CD4-positive, alpha-beta T cell treated with Interferon alpha-2 for 1 hour (primary cell): ENCODE measurements at places on chromosomes 7 and 10.

DNA sequence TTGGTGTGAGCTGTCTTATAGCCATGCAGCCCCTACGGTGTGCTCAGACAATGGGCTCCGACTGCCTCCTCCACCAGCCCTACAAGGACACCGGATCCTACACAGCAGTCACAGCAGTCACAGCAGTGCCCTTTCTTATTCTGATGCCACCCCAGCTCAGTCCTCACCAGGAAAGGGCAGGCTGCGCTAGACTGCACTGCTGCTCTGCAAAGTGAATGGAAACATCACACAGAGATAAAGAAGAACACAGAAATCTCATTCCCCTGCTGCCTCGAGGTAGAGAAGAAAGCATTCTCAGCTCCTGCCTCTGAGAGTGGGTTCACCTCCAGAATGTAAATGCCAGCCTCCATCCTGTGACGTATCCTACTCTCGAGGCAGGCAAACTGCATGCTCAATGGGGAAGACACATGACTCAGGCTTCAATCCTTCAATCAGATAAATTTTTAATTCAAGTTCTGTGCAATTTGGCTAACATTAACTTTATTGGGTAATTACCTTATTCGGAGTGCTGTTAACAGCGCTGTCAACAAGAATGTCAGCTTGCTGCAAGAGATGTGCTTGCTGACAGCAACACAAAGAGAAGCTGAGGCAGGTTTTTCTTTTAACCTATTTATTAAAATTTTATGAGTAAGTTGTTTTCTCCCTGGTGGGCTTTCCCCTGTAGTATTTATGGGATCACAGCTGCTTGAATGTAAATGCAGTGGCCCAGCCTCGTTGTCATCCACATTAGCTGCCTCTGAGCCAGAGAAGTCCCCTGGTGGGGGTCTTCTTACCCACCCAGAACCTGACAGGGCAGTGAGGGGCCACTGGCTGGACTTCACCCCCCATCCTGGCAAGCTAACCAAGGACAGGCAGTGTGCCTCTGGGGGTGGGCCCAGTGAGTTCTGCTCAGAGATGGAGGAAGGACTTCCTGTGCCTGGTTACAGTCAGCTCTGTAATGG lies 241.3 kb upstream of the KMT2E start:
- no peak for DNase-seq

GRCh38 chr7:156962145-156962544 lies 12.6 kb downstream of the NOM1 start:
- DNase-seq: no peak

GRCh38 chr7:35596061-35596460 lies 98.9 kb downstream of the HERPUD2 start:
- DNase-seq: no peak

GRCh38 chr7:117937753-117938483 lies 64.7 kb upstream of the CTTNBP2 start:
- DNase-seq: no peak

GRCh38 chr7:36114355-36114754 lies 38.7 kb upstream of the EEPD1 start:
- no peak for DNase-seq

DNA sequence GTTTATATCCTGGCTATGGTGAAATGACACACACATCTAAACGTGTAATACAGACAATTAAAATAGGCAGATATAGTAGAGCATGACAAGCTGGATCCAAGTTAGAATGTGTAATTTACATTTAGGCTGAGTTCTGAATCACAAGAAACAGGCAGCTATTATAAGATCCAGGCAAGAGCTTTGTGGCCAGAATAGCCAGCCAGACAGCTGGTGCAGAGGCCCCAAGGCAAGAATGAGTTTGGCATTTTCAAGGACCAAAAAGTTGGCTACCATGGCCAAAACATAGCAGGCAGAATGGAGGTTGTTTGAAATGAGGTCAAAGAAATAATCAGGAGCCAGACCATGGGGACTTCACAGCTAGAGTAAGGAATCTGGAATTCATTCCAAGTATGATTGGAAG lies 281.7 kb downstream of the MTERF1 start:
- DNase-seq: no peak
